ENCODE measurements at places on chromosomes 16 and 17.

DNA sequence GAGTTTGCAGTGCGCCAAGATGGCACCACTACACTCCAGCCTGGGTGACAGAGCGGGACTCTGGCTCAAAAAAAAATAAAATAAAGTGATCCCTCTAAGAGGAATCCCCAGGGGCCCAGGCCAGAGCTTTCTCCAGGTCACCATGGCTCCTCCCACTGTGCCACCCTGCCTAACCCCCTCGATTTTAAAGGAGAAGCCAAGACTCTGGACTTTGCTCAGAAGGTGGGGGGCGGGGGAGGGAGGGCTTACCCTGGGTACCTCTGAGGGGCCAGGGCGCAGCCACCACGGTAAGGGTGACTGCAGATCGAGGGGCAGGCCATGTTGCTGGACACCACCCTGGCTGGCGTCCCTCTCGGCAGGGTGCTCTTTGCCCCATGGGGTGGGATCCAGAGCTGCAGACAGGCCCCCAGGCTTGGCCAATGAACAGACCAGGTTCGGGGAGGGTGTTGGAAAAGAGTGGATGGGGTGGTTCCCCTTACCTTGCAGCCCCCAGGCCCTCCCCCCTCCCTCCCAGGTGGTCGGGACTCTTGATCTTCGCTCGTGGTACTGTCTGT lies 455 bp upstream of the GRB7 start:
- DNase-seq = no peak

- no peak for DNase-seq
Measured at GRCh38 chr17:35605678-35606077, 18.6 kb downstream of the AP2B1 start.

- DNase-seq = no peak
Measured at GRCh38 chr16:80166082-80166481, 374.7 kb upstream of the DYNLRB2 start.

GRCh38 chr16:57537194-57537505 lies 779 bp upstream of the CCDC102A start:
- DNase-seq = no peak

- no peak for DNase-seq
Measured at GRCh38 chr17:56723421-56723820, 110.3 kb downstream of the C17orf67 start.

- no peak for DNase-seq
Measured at GRCh38 chr17:6079155-6079888, 9.1 kb downstream of the WSCD1 start.

GRCh38 chr17:66548659-66549310 lies 246.4 kb downstream of the PRKCA start:
- no peak for DNase-seq

DNA sequence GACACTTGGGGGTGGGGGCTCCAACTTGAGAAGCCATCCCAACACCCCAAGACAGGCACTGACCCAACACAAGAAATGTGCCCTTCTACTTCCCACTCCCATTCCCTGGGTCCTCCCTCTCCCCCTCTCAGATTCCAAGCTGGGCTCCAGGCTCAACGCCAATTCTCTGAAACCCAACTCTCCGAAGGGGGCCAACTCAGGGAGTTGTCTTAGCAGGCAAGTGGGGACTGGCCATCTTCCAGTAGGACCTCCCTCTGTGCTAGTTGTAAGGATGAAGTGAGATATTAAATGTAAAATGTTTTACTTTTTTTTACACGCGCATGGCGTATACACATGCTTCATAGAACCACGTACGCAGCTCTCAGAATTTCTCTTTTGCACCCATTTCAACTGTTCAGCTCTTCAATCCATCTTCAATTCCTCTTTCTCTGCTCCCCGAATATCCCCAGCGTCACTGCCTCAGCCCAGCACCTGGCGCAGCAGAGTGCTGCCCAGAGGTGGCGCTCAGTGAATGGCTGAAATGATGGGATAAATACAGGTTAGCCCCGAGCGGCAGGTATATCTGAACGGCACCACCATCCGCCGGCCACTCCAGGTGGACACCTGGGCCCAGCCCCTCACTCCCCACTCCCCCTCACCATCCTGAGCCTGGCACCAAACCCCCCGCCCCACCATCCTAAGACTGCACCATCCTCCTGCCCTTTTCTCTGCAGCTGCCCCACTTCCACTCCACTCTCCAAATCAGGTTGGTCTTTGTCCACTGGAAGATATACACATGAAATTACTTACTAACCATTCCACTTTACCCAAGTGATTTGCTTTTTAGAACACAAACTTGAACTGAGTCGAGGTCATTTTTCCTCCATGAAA lies 43.9 kb upstream of the TNRC6C start:
- no peak for DNase-seq

- DNase-seq = no peak
Measured at GRCh38 chr16:27431773-27432532, 30.0 kb downstream of the IL21R start.

DNA sequence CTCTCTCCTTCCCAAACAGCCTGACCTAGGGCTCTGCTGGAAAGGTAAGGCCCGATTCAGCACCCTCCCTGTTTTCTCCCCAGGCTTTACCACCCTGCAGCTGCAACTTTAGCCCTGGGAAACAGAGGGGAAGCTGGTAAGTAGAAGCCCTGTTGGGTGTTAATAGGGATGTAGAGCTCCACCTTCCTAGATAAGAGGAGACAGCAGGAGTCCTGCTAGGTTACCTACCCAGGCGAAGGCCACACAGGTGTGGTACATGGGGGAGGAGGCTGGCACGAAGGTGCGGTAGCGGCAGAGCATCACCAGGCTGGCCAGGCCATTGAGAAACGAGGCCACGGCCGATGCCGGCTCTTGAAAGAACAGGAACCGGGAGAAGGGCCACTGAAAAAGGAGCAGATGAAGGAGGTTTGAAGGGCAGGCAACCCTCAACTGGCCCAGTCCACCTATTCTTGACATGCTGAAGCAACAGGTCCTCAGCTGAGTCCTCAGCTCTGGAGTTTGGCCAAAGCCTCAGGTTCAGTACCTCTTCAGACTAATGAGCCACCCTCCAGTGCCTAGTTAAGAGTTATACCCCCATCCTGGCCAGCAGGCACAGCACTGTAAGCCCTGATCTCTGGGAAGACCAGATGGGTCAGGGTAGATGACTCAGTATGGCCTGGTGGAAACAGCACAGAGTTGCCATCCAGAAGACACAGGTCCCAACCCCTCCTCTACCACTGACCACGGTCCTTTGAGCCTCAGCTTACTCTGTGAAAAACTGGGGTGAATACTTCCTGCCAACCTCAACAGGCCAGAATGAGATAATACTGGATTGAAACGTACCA lies 3.3 kb downstream of the PGAP3 start:
- DNase-seq = no peak

Data from CD4-positive, alpha-beta T cell treated with Interferon gamma for 1 hour (primary cell).